D721Med (cell line): ENCODE measurements at places on chromosomes 5 and 9.

DNA sequence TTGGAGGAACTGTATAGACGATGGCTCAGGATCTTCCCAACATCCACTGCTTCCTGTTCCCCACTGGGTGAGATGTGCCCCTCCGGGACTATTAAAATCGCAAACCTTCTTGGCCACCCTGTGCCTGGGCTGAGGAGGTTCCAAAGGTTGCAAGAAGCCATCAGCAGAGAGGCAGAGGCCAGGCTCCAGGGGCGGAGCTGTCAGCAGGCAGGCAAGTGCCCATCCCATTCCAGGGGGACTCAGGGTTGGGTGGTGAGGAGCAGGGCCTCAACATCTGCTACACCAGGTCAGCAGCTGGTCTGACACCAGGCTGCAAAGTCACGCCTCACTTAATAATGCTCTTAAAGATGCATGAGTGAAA is 2.2 kb downstream of the BTNL3 start:
- DNase-seq: no peak

GRCh38 chr5:138762110-138762509 is 8.9 kb downstream of the CTNNA1 start:
- DNase-seq: no peak

DNA sequence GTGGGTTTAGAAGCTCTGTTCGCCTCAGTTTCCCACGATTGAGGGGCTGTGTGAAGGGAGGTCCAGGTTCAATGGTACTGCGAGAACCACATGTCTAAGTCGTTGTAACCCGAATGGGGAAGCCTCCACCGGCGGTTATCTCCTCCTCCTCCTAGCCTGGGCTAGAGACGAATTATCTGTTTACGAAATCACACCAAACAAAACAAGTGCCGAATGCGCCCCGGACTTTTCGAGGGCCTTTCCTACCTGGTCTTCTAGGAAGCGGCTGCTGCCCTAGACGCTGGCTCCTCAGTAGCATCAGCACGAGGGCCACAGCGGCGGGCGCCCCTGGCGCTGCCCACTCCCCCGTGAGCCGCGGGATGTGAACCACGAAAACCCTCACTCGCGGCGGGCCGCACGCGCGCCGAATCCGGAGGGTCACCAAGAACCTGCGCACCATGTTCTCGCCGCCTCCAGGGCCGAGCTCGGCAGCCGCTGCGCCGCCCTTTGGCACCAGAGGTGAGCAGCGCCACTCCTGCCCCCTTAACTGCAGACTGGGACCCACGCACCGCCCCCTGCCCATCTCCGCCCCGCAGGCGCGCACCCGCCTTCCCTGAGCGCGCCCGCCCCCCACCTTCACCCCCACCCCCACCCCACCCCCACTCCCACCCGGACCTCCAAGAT is at the start of gene CDKN2A:
Gene CDKN2A, minus strand, starts transcription at position 500 of the 663 bp plus-strand sequence.
- DNase-seq: no peak

- no peak for DNase-seq
Observed at GRCh38 chr9:134872482-134873231, 8.0 kb upstream of the FCN2 start.

GRCh38 chr5:61309115-61309514 is 22.9 kb upstream of the ZSWIM6 start:
- DNase-seq: no peak

DNA sequence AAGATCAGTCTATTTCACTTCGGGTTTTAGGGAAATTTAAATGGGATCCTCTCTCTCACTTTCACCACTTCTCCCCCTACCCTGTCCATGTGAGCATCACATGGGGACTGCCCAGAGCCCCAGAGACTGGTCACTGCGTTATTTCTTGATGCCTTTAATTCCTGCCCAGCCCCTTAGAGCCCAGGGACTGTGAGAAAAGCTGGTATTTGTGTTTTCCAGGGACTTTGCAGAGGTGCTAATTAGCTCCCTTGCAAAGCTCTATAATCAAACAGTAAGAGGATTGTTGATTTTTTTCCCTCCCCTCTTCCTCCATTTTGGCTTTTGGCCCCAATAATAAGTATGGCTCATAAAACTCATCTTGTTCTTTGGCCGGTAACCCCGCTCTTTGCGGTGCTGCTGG is 35.6 kb downstream of the NTRK2 start:
- DNase-seq: no peak

GRCh38 chr5:67806654-67807438 is 408.7 kb upstream of the PIK3R1 start:
- DNase-seq: no peak

GRCh38 chr5:68071282-68071632 is 144.3 kb upstream of the PIK3R1 start:
- no peak for DNase-seq

GRCh38 chr5:134127376-134127861 is 12.9 kb downstream of the TCF7 start:
- DNase-seq: no peak

GRCh38 chr9:18365651-18366050 is 108.3 kb upstream of the ADAMTSL1 start:
- no peak for DNase-seq

DNA sequence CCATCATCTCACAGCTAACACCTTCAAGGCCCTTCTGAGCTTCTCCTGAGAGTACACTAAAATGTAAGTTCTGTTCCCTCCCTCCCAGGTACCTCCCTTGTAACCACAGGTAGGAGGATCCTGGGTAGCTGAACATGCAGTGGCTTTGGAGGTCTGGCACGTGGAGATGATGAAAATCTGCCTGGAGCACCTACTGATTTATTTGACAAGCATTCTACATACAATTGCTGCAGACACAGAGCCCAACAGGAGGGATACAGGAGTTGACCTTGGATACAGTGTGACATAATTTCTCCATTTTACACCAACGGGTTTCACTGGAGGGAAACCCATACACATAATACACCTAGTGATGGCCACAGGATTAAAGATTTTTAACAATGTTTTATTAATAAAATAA is 478.7 kb downstream of the SEMA5A start:
- DNase-seq: no peak

- no peak for DNase-seq
Observed at GRCh38 chr5:33319151-33319550, 121.6 kb upstream of the TARS1 start.

GRCh38 chr5:157387683-157388093 is 72.3 kb upstream of the NIPAL4 start:
- no peak for DNase-seq

DNA sequence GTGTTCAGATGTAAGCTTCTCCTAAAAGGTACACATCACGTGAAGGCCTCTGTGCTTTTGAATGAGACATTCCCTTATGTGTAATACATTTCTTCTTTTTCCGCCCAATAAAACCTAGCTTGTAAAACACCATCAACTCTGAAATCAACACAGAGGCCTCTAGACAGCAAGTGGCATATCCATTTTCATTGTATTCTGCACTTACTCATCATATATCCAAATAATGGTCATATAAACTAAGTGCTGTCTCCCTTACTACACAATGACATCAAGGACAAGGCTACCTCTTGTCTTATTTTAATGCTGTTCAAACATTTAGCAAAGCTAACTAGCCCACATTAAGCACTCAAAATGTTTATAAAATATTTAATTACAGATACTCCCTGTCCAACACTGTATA is 108.5 kb downstream of the ELAVL2 start:
- no peak for DNase-seq

DNA sequence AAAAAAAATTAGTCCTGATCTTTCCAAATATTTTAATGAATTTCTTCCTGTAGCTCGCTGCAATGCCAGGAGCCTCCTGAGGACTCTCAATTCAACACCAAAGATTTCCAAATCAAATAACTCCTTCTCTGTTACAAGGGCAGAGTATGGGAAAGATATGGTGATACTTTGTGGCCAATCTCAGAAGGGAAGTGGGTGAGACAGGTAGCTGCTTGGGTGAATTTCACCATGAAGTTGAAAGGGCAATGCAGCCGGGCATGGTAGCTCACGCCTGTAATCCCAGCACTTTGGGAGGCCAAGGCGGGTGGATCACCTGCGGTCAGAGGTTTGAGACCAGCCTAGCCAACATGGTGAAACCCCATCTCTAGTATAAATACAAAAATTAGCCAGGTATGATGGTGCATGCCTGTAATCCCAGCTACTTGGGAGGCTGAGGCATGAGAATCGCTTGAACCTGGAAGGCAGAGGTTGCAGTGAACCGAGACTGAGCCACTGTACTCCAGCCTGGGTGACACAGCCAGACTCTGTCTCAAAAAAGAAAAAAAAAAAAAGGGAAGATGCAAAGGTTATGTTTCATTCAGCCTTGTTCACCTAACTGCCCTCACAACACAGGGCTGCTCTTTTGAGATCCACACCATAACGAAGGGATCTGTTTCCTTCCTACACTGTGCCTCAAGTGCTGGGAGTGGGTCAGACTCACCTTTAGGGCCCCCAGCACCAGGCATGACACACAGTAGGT is 58.6 kb downstream of the PTPN3 start:
- no peak for DNase-seq

DNA sequence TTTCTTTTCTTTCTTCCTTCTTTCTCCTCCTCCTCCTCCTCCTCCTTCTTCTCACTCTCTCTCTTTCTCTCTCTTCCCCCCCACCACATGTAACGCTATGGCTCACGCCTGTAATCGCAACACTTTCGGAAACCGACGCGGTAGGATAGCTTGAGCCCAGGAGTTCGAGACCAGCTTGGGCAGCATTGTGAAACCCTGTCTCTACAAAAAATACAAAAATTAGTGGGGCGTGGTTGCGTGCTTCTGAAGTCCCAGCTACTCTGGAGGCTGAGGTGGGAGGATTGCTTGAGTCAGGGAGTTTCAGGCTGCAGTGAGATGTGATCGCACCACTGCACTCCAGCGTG is 736 bp upstream of the GLDC start:
- no peak for DNase-seq

DNA sequence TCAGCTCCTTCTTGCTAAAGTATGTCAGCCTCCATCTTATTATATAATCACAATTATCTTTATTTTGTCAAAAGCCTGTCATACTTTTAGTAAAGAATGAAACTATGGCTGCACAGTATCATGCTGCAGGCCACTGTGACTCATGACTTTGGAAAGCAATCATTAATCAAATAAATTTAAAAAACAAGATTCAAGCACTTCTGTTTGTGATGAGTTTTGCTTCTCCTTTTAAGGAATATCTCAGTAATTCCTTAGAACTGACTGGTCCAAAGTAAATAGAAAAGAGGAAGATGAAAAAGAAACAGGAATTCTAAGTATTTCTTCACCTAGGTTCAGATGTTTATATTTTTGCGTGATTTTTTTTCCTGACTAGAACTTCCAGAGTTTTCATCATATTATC is 83.1 kb downstream of the EDIL3 start:
- no peak for DNase-seq

- no peak for DNase-seq
Observed at GRCh38 chr9:95065224-95065623, 252.3 kb downstream of the FANCC start.

DNA sequence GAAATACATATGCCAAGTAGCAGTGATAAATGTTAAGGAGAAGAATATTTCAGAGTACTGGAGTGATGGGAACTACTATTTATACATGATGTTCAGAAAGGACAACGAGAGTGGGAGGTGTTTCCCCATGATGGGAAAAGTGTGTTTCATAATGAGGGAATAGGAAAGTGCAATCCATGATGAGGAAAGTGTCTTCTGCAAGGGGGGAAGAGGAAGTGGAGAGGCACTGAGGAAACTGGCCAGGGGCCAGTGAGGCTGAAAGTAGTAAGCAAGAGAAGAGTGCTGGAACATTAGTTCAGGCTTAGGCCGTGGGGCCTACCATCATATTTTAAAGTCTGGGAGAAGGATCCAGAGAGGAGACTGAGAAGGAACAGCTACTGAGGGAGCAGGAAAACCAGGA is 327.2 kb downstream of the SLF1 start:
- DNase-seq: no peak

- no peak for DNase-seq
Observed at GRCh38 chr5:889075-889710, 3.4 kb downstream of the BRD9 start.

DNA sequence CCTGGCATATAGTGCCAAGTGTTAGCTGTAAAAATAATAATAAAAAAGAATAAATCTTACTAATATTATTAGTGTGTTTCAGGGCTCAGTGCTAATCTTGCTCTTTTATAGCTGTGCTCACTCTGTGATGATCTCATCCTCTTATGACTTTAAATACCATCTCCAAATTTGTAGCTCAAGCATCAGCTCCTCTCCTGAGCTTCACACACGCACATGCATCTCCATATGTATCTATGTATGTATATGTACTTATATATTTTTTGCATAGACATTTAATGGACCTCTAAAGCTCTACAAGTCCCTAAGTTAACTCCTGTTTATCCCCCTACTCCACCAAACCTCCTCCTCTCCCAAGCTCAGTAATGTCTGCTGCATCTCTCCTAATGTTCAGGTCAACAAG is 170.8 kb upstream of the NR3C1 start:
- no peak for DNase-seq

DNA sequence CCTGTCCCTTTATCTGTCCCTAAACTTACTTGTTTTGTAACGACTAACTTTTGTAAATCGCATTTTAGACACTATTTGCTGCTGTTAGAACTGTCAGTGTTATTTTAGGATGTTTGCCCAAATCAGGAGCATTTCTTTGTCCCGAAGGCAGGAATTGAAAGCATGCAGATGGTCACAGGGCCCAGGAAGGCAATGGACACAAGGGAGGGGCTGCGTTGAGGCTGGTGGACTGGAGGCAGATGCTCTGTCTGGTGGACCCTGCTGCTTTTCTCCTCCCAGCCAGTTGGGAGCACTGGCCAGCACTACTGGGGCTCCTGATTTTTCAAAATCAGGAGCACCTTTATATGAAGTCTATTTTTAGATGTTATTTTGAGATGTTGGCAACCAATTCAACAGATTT is 31.7 kb downstream of the DOCK2 start:
- DNase-seq: no peak

- DNase-seq: no peak
Observed at GRCh38 chr5:177040814-177041420, 18.4 kb downstream of the ZNF346 start.

- no peak for DNase-seq
Observed at GRCh38 chr9:114210136-114210535, 54.8 kb downstream of the COL27A1 start.

DNA sequence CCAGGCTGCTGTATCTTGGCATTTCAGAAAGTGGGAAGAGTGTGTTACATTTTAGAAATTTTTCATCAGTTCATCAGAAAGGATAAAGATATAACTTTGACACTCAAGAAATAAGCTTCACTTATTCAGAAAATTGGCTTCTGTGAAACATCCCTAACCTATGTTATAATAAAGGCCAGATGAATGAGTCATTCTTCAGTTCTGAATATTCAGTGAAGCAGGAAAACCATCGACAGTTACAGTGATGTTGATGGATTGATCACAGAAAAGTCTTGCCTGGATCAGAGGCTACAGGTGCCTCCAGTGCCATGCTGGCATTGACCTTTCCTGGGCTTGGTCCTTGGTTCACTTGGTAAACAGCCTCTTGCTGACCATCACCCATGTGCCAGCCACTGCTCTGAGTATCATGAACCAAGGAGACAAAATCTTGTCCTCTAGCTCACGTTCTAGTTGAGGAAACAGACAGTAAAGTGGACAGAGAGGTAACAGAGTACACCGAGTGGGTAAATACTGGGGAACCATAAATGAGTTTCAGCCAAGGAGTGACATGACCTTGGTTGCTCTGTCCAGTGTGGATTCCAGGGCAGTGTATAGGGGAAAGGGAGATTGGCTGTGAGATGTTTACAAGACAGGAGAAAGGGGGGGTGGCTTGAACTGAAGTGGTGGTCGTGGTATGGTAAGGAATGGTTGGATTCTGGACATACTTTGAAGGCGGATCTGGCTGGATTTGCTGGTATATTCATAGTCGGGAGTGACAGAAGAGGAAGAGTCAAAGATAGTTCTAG is 98.6 kb downstream of the AMBP start:
- DNase-seq: no peak
